ENCODE measurements at places on chromosomes 5 and 9.

GRCh38 chr5:150409638-150410523, 2.8 kb downstream of the CD74 start:
- DNase-seq, result no peak

DNA sequence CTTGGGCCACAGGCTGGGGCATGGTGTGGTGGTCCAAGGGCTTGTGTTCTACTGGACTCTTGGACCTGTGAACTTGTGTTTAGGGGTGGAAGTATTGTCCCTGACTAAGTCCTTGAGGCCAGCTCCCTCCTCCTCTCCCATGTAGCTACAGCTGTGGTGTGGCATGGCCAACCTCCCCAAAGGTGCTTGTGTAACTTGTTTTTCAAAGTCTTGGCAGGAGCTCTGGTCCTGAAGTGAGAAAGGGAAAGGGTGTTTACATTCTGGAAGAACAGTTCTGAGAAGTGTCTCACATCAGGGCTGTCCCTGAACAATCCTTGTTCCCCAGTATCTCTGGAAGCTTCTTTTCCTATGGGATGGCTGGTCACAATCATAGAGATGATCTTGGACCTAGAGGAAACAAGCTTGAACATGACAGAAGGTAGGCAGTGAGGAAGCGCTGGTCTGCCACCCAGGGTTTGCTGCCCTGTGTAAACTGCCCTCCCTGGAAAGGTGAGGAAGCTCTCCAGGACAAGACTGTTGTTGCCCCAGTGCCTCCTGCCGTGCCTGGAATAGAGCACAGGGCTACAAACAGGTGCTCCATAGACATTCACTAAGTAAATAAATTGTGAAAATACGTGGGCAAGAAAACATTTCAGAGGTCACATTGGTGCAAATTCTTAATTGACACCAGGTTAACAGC, 64.6 kb upstream of the KLF9 start:
- DNase-seq, result no peak

DNA sequence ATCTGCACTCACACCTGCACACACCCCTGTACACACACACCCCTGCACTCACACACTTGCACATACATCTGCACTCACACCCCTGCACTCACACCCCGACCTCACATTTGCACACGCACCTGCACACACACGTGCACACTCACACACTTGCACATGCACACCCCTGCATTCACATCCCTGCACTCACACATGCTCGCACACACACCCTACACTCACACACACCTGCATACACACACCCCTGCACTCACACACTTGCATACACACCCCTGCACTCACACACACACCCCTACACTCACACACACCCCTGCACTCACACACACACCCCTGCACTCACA, 27.5 kb downstream of the GLT6D1 start:
- no peak for DNase-seq

DNA sequence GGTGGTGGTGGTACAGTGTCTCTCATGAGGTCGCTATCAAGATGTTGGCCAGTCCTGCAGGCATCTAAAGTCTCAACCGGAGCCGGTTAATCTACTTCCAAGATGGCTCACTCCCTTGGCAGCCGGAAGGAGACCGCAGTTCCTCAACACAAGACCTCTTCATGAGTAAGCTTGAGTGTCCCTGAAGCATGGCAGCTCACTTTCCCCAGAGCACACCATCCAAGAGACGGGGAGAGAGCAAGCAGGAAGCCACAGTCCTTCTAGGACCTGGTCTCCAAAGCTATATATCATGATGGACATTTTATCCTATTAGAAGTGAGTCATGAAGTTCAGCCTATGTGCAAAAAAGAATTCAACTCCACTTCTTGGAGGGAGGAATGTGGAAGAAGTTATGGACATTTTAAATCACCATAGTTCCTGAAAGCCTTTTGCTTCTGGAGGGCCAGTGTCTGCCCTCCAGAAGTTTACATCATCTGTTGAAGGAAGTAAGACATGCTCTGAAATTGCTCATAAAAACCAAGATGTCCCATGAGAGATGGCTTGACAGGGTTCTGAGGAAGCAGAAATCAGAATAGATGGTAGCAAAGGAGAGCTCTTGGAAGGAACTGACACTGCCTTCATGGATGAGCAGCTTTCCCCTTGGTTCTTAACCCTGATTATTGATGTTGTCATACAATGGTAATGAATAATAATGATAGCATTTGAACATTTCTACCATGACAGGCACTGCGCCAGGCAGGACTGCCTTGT, 21.3 kb downstream of the GALNT10 start:
- DNase-seq, result no peak

DNA sequence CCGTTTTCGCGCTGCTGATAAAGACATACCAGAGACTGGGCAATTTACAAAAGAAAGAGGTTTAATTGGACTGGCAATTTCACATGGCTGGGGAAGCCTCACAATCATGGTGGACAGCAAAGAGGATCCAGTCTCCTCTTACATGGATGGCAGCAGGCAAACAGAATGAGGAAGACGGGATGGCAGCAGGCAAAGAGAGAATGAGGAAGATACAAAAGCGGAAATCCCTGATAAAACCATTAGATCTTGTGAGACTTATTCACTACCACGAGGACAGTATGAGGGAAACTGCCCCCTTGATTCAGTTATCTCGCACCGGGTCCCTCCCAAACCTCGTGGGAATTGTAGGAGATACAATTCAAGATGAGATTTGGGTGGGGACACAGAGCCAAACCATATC, 95.0 kb downstream of the OSTF1 start:
- no peak for DNase-seq

DNA sequence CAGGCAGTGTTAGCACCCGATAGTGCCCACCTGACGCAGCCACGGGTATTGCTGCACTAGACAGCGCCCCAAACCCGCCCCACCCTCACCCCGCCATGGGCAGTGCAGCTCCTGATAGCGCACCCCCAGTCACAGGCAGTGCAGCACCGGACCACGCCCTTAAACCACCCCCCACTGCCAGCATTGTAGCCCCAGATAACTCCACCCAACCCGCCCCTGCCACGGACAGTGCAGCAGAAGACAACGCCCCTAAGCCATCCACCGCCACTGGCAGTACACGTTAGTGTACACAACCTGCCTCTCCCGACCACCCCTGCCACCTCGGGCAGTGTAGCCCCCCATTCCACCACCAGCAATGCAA, 825 bp upstream of the PCAT7 start:
- no peak for DNase-seq

GRCh38 chr9:106644661-106645060, 218.3 kb upstream of the ZNF462 start:
- DNase-seq, result no peak

GRCh38 chr9:129868023-129868871, 33.0 kb downstream of the USP20 start:
- DNase-seq, result no peak

DNA sequence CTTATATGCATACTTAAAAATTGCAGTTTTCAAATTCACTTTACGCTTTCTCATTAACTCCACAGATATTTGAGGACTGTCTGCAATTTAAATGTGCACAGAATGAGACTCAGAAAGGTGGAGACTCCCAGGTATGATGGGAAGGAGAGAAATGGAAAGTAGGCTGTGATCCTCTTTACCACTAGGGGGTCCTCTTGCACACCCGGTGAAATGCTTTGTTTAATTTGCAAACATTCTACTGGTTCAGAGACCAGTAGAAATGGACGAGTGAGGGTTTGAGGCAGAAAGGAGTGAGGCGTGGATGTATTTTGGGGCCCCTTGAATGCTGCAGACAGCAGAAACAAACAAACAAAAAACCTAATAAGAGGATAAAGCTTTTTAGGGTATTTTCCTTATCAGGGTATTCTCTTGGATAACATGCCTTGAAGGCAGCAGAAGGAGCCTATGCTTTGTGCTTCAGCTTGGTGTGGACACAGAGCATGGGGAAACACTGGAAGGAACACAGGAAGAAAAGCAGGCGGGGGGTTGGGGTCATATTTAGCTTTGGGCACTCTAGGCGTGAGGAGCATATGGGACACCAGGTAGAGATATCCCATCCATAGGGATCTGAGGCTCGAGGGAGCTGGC, 410.1 kb downstream of the DMRT2 start:
- DNase-seq, result no peak

- no peak for DNase-seq
Measured at GRCh38 chr9:97753364-97753763, 56.2 kb upstream of the XPA start.

GRCh38 chr9:120892748-120893610, 16.0 kb upstream of the PHF19 start:
- no peak for DNase-seq

DNA sequence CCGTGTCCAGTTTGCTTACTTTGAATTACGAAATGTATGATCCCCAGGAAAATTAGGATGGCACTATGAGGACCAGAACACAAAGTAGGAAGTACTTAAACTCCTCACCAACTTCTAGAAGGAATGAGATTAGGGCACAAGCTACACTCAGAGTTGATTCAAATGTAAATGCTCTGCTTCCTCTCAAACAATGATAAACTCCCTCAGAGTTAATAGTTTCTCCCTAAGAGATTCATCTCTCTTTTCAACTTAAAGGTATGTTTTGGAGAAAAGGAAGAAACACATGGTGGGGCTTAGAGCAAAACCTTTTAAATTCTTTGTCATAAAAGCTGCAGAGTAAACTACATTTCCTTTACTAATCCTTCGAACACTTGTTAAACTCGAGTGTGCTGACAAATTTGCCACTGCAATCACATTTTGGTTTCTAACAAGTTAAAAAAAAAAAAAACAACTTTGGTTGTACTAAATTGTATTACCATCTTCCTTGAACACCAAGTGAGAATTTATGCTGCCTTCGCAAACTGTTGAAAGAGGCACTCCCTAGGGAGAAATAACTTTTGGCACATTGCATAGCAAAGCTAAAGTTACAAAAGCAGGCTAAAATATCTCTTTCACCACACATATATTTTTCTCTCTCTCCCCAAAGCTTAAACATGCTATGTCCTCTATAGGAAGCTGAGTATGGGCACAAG, 66.6 kb downstream of the DENND1A start:
- DNase-seq, result no peak

- DNase-seq, result no peak
Measured at GRCh38 chr9:109115931-109116526, 3.7 kb downstream of the TMEM245 start.

DNA sequence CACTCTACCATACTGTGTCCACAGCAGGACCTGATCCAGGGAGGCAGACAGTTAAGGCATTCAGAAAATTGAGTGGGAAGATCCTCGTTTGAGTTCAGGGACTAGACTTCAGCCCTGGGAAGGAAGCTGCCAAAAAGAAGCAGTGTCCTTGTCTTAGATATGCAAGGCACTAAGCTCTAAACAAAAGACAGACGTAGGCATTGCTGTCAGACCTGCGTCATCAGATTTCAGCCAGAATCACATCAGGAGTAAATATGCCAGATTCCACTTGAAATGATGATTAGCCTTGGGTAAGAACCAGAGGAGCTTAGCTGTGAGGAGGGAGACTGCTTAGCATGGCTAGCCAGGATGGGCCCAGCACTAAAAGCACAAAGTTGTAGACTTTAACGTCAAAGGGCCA, 56.7 kb downstream of the MAMDC2 start:
- no peak for DNase-seq

GRCh38 chr5:171632616-171633015, 153.0 kb upstream of the SMIM23 start:
- no peak for DNase-seq

GRCh38 chr5:31771500-31771899, 132.6 kb downstream of the PDZD2 start:
- DNase-seq, result no peak

GRCh38 chr5:150065886-150066285, 20.5 kb downstream of the CSF1R start:
- no peak for DNase-seq

- no peak for DNase-seq
Measured at GRCh38 chr5:77844373-77844622, 68.2 kb upstream of the TBCA start.

GRCh38 chr5:1282131-1282992, 12.5 kb downstream of the TERT start:
- no peak for DNase-seq

DNA sequence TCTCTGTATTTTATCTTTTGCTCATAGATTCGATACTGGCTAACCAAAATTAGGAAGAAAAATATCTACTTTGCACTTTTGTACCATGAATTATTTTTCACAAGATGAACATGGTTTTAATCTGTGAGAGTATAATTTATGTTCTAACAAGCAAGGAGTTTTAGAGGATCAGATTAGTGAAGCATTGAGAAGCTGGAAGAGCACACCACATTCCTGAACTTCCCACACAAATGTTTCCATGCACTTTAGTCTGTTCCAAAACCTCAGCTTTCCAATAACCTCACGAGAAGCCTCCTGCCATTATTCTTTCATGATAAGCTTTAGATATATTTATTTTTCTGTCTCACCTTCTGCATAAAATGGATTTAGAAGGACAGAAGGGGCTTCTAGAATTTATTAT, 98.7 kb upstream of the MPDZ start:
- DNase-seq, result no peak

DNA sequence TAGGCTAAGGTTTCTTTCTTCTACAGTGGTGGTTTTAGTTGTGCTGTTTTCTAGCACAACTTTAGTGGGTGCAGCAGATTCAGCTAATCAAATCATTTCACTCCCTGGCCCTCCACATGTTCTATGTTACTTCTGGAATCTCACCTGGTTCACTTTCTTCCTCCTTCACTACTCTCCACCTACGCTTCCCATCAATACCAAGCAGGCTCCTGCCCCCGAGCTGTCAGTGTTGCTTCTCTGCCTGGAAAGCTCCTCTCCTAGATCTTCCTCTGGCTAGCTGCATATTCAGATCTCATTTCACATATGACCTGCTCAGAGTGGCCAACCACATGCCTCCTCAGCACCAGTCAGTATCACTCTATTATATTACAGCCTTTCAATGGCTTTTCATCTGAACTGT, 19.6 kb upstream of the GABRB2 start:
- no peak for DNase-seq

DNA sequence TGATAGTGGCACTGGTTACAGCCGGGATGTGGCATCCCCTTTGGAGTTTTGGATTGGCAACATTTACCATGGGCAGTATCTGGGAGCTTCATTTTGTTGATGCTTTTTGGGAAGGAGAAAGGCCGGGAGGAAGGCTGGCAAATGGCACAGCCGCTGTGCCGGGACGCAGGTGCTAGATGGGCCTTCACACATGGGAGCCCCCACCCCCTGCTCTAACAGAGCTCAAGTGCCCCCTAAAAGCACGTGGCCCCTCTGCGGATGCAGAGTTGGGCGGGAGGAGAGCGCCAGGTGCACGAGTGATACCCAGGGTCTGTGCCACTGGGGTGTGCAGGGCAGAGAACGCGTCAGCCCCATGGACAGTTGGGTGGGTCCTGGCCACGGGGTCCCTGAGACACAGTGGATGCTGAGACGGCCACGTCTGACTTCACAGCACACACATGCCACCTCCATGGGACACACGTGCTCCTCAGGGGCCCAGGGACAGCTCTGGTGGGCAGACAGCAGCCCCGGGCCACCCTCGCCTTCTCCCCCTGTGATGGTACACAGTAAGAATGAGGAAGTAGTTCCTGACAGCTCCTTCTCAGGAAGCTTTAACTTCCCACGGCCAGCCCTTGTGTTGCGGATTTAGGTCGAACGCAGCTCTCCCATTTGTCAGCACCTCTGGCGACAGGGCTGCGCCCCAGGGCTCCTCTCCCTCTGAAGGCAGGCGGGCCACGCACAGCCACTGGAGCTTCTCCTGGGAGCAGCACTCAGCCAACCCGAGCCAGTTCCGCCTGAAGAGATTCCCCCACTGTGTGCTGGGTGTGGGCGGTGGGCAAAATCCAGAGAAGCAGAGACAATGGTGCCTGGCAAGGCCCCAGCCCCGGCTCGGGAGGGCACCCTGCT, 10.8 kb downstream of the SLC9A3 start:
- no peak for DNase-seq

GRCh38 chr5:10584714-10585517, 21.0 kb downstream of the ANKRD33B start:
- no peak for DNase-seq

GRCh38 chr9:18421391-18421790, 52.6 kb upstream of the ADAMTSL1 start:
- no peak for DNase-seq
